Activated T-cell treated with anti-CD3 and anti-CD28 coated beads, Interleukin-2, amount 50 U/mL, for 72 hours (primary cell): ENCODE measurements at places on chromosomes 11 and 22. TPM values are rescaled to one million over a fixed set of nuclear protein-coding genes. Genes with fewer than 3 reads are reported as not detected.

DNA sequence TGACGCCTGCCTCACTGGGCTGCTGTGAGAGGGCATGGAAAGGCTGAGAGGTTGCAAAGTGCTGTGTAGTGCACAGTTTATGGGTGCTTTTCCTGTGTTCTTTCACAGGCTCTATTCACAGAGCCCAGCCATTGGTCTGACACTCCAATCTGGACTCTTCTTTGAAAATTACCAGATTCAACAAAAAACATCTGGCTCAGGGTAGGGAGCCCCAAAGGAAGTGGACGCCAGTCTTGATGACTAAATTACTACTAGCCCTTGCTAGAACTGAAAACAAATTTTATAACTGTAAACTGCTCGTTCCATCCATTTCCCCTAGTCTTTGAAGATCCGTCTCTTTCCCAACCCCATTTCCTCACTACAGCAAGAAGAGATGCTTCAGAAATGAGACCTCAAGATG lies 178.6 kb downstream of the TENM4 start:
- H3K27me3 ChIP-seq = no peaks in the 10 kb centered on the region
- DNase-seq = no peak
- H3K27ac ChIP-seq = no peak overlapping the region
- H3K36me3 ChIP-seq = no peaks in the 10 kb centered on the region
- H3K4me3 ChIP-seq = no peak overlapping the region

GRCh38 chr11:71209181-71209580 lies 43.2 kb downstream of the SHANK2 start:
- H3K36me3 ChIP-seq = no peaks in the 10 kb centered on the region
- H3K27ac ChIP-seq = no peak overlapping the region
- DNase-seq = no peak
- H3K4me1 ChIP-seq = no peaks in the 10 kb centered on the region
- H3K27me3 ChIP-seq = no peaks in the 10 kb centered on the region
- H3K4me3 ChIP-seq = no peak overlapping the region

- H3K4me3 ChIP-seq = peak overlapping the region; percentile 69
- no peaks in the 10 kb centered on the region for H3K36me3 ChIP-seq
- H3K27me3 ChIP-seq = no peaks in the 10 kb centered on the region
- peaks cover 18% of the 10 kb centered on the region for H3K4me1 ChIP-seq
- peak; percentile 20 for DNase-seq
- H3K27ac ChIP-seq = peak overlapping the region; percentile 83
Measured at GRCh38 chr22:17237038-17237668, 17.9 kb upstream of the ADA2 start.

DNA sequence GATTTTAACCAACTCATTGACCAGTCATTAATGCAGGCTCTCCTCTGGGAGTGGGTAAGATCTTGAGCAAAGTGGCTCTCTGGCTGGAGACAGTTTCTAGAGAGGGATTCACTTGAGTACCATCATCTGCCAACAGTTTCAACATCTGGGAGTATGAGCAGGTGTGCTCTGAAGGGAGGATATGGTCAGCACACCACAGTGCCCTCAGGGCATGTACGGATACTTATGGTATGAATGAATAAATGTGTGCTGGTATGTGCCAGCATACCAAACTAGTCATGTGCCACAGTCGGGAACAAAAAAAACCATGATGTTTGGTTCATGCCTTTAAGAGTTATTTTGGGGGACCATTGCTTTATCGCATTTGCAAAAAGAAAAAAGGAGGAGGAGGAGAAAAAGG lies 1197.5 kb upstream of the TENM4 start:
- H3K4me1 ChIP-seq = no peaks in the 10 kb centered on the region
- no peak overlapping the region for H3K4me3 ChIP-seq
- H3K36me3 ChIP-seq = no peaks in the 10 kb centered on the region
- no peak for DNase-seq
- H3K27me3 ChIP-seq = no peaks in the 10 kb centered on the region

GRCh38 chr11:73671701-73672100 lies 25.3 kb downstream of the PLEKHB1 start:
- no peaks in the 10 kb centered on the region for H3K27me3 ChIP-seq
- no peak overlapping the region for H3K27ac ChIP-seq
- H3K36me3 ChIP-seq = no peaks in the 10 kb centered on the region
- H3K4me1 ChIP-seq = no peaks in the 10 kb centered on the region
- DNase-seq = no peak

Gene PIK3IP1
- 34.1 TPM for total RNA-seq

DNA sequence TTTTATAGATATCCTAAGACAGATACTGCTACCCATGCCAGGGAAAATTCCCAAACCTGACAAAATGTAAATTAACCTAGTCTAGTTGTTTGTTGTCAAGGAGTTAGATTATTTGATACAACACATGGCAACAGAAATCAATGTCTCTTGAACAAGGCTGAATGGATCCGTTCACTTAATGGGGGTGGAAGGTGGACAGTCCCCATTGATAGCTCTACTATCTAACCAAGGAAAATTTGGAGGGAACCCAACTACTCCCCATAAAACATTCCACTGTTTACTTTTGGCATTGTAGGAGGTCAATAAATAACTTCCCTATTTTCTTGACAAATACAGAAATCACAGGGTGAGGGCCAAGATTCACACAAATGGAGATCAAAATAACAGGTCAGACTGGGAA lies 117.9 kb upstream of the GRIA4 start:
- no peak for DNase-seq
- no peak overlapping the region for H3K27ac ChIP-seq
- no peaks in the 10 kb centered on the region for H3K36me3 ChIP-seq
- no peak overlapping the region for H3K4me3 ChIP-seq

Gene TREH
- not detected for total RNA-seq

GRCh38 chr11:82776377-82776776 lies 42.7 kb upstream of the FAM181B start:
- no peak overlapping the region for H3K27ac ChIP-seq
- no peaks in the 10 kb centered on the region for H3K27me3 ChIP-seq
- peaks cover 3% of the 10 kb centered on the region for H3K36me3 ChIP-seq
- peaks cover 5% of the 10 kb centered on the region for H3K4me1 ChIP-seq
- H3K4me3 ChIP-seq = no peak overlapping the region
- DNase-seq = no peak

Gene OPCML
- not detected for total RNA-seq

DNA sequence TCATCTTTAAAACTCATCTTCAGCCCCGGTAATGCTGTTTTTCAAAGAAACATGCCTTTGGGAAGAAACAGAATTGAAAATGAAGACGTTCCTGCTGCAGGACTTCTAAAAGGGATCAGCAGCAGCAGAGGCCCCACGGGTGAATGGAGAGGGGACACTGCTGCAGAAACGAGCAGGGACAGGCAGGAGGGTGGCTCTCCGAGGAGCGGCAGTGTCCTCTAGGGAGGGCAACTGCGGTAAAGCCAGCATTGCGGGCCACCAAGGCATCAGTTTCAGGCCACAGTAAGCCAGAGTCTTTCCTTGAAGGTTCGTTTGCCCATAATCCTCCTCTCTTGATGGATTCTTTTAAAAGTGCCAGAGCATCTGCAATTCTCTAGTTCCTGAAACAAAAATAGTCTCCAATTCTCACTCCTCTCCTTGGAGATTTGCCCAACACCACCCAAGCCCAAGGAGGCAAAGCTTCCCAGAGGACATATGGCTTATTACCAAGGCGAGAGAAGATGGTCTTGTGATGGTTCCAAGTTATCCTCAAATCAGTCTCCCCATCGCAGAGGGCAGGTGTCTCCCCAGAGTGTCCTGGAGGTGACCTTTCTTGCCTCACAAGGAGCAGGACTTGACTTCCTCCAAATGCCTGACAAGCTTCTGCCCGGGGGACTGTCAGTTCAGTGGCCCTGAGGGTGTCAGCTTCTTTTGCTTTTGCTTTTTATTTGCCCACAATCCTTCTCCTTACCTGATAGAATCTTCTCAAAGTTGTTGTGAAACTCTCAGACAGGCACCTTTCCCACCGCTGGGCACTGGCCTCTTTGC lies 341.1 kb upstream of the B3GAT1 start:
- H3K4me1 ChIP-seq = no peaks in the 10 kb centered on the region
- no peak overlapping the region for H3K4me3 ChIP-seq
- no peak overlapping the region for H3K27ac ChIP-seq
- no peak for DNase-seq

DNA sequence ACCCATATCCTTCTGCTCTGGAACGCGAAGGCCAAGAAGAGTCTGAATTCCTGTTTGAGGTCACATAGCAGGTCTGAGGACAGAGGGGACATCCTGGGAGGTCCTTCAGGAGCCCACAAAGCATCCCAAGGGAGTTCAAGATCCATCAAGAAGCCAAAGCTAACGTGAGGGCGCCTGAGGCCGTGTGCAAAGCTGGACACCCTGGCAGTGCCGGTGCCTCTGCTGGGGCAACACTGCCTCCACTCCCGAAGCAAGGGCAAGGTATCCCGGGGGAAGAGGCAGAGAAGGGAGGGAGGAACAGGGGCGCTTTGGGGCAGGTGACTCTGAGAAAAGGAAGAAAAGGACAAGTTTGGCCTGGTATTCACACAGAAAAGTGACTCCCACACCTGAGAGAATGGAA lies 50.3 kb upstream of the CDON start:
- no peak overlapping the region for H3K27ac ChIP-seq
- H3K27me3 ChIP-seq = no peaks in the 10 kb centered on the region

- peak overlapping the region; percentile 79 for H3K4me3 ChIP-seq
- peaks cover 2% of the 10 kb centered on the region for H3K36me3 ChIP-seq
- peak overlapping the region; percentile 12 for H3K27ac ChIP-seq
Measured at GRCh38 chr22:36027579-36027934, 1.1 kb downstream of the RBFOX2 start.

Gene KRTAP5-5
- not detected for total RNA-seq

DNA sequence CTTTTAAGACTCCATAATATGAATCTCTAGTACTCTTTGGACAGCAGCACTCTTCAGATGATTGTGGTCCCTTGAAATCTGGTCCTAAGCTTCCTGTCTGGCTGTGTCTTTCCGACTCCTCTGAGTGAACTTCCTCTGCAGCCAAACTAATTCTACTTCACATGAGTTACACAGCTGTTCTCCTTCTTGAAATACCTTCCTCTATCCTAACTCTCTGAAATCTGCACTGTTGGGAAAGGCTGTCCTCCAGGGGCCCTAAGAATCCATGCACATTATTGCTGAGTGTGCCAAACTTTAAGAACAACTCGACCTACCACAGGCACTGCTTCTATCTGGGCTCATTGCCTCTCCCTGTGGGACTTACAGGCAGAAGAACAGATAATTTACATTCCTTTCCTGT lies 217.3 kb upstream of the ARHGAP42 start:
- no peaks in the 10 kb centered on the region for H3K27me3 ChIP-seq
- H3K36me3 ChIP-seq = no peaks in the 10 kb centered on the region
- no peak overlapping the region for H3K4me3 ChIP-seq
- H3K27ac ChIP-seq = no peak overlapping the region
- no peaks in the 10 kb centered on the region for H3K4me1 ChIP-seq

DNA sequence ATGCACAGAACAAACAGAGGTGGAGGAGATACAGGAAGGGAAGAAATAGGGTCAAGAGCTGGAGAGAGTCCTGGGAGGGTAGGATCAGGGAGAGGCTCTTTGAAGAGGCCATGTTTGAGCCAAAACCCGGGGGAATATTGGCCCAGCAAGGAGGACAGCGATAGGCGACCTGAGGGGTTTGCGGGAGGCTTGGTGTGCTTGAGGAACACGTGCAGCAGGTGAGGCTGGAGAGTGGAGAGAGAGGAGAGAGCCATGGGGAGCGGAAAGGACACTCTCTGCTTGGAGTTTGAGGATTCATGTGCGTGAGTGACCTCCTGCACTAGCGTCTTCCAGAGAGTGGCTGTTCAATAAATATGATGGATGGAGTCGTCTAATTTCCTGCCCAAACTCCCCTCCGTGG lies 4.7 kb upstream of the B3GAT1 start:
- peaks cover 40% of the 10 kb centered on the region for H3K27me3 ChIP-seq
- H3K36me3 ChIP-seq = no peaks in the 10 kb centered on the region
- H3K4me3 ChIP-seq = no peak overlapping the region
- DNase-seq = no peak
- H3K4me1 ChIP-seq = no peaks in the 10 kb centered on the region

GRCh38 chr11:133619397-133619796 lies 87.1 kb upstream of the OPCML start:
- H3K27ac ChIP-seq = no peak overlapping the region
- no peaks in the 10 kb centered on the region for H3K4me1 ChIP-seq
- H3K4me3 ChIP-seq = no peak overlapping the region
- no peak for DNase-seq
- H3K36me3 ChIP-seq = no peaks in the 10 kb centered on the region
- H3K27me3 ChIP-seq = no peaks in the 10 kb centered on the region

GRCh38 chr11:96126917-96127595 lies 203.1 kb upstream of the MTMR2 start:
- H3K27ac ChIP-seq = peak overlapping the region; percentile 88
- no peak for DNase-seq
- no peaks in the 10 kb centered on the region for H3K27me3 ChIP-seq
- peaks cover 7% of the 10 kb centered on the region for H3K36me3 ChIP-seq
- H3K4me3 ChIP-seq = peak overlapping the region; percentile 34
- peaks cover 91% of the 10 kb centered on the region for H3K4me1 ChIP-seq

Gene GRAP2
- total RNA-seq = 59.4 TPM

DNA sequence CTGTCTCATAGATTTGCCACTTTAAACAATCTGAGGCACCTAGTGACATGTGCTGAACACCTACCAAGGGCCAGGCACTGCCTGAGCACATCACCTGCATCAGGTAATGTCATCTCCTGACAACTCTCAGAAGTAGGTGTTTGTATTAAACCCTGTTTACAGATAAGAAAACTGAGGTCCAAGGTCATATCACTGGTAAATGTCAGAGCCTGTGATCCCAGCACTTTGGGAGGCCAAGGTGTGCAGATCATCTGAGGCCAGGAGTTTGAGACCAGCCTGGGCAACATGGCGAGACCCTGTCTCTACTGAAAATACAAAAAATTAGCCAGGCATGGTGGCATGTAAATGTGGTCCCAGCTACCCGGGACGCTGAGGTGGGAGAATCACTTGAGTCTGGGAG lies 39.1 kb upstream of the ACCSL start:
- no peak overlapping the region for H3K4me3 ChIP-seq
- H3K4me1 ChIP-seq = no peaks in the 10 kb centered on the region
- no peak overlapping the region for H3K27ac ChIP-seq
- H3K36me3 ChIP-seq = no peaks in the 10 kb centered on the region

DNA sequence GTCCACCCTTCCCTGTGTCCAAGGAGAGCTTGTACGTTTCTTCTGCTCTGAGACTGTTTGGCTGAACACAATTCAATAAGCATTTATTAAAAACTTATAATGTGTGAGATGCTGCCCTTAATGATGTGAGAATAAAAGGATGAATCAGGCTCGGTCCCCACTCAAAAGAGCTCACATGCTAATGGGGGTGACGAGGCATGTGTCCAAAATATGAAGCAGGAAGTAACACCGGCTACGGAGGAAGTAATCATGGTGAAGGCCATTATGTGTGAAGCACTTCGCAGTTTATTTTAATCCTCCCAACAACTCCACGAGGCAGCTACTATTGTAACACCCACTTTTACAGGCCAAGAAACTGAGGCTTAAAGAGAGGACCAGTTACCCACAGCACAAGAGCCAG lies 3.4 kb upstream of the RASD2 start:
- H3K27ac ChIP-seq = no peak overlapping the region
- H3K27me3 ChIP-seq = peaks cover 11% of the 10 kb centered on the region
- peaks cover 5% of the 10 kb centered on the region for H3K4me1 ChIP-seq
- no peak for DNase-seq
- no peaks in the 10 kb centered on the region for H3K36me3 ChIP-seq

Gene PLEKHB1
- total RNA-seq = 11.3 TPM
